ENCODE measurements at places on chromosomes 4 and X.

- DNase-seq, result no peak
These were observed 280.2 kb downstream of the ADGRA3 start for GRCh38 chr4:22235698-22236097.

DNA sequence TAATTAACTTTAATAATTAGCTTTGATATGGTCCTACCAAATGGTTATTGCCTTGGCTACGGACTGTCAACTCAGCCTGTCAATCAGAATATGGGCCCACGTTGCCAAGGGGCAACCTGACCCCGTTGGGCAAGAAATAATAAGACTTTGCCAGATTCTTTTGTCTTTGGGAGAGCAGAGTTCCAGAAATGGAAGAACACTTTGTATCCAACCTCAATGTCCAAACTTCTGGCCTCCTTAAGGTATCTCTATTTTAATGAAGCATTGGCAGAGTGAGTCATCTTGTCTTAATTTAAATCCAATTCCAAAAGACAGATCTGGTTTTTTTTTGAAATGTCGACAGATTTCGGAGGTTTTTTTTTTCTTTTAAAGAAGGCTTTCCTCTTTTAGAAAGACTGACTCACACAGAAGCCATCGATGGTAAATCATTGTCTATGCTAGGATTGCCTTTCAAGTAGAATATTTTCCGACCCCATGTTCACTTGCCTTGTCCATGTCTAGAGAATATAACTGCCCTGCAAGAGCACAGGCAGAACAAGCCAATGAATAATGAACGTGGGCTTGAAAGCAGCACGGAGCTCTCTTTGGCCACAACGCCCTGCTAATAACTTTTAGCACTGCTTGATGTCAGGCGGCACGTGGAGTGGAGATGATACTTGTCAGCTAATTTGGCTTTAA, 190.3 kb upstream of the GATB start:
- DNase-seq, result no peak

DNA sequence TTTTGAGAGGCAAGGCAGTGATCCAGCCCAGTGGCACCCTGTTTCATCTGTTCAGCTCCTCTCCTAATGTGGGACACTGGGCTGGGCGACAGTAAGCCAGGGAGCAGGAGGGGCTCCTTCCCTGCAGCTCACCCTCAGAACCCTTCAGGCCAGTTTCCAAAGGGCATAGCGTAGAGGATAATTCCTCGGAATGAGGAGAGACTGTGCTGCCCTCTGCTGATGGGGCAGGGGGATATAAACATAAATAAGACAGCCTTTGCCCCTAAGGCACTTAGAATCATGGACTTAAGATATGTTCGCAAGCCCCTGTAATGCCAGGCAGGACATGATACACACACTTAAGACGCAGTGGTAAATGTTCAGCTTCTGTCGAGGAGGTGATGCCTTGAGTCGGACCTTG, 27.9 kb upstream of the ZNF185 start:
- DNase-seq, result no peak

- DNase-seq, result no peak
These were observed 240.5 kb downstream of the MAML3 start for GRCh38 chr4:139913398-139913990.

Measured in activated CD4-positive, alpha-beta T cell treated with anti-CD3 and anti-CD28 coated beads, Interleukin-2, amount 50 U/mL, for 48 hours (primary cell).